ENCODE measurements at places on chromosomes 6 and 20. TPM values are rescaled to one million over a fixed set of nuclear protein-coding genes. Genes with fewer than 3 reads are reported as not detected.

The PRR18 gene
- not detected for total RNA-seq

The SLC17A9 gene
- 7.8 TPM for total RNA-seq

The OPN5 gene
- not detected for total RNA-seq

The CASS4 gene
- total RNA-seq = 13.7 TPM

The LY6G6C gene
- total RNA-seq = not detected

The IMPG1 gene
- not detected for total RNA-seq

The TMC2 gene
- total RNA-seq = not detected

DNA sequence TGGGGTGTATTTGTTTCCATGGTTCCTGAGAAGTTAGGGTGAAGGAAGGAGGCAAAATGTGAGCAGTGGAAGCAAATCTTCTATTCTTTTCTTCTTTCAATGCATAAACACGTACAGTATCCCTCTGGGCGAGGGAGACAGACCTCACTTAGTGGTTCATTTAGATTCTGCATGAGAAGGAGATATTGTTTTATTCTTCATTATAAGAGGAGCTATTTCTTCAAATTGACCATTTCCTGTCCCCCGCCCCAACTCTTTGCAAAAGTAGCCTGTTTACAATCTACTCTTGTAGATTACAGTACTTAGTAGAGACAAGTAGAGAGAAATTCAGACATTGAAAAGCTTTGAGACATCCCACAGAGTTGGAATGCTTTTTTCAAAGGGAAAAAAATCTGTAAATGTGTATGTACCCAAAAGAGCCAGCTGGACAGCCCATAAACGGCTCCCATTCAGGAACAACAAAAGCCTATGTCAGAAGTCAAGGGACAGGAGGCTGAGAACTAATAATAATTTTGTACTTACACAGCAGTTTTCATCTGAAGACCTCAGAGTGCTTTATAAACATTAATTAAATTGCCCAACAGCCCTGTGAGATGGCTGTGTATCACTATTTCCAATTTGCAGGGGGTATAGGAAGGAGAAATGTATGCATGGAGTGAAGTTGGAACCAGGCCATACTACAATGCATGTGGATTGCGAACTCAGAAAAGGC, 23.9 kb downstream of the CD83 start:
- H3K4me3 ChIP-seq = no peak overlapping the region
- H3K27ac ChIP-seq = no peak overlapping the region

DNA sequence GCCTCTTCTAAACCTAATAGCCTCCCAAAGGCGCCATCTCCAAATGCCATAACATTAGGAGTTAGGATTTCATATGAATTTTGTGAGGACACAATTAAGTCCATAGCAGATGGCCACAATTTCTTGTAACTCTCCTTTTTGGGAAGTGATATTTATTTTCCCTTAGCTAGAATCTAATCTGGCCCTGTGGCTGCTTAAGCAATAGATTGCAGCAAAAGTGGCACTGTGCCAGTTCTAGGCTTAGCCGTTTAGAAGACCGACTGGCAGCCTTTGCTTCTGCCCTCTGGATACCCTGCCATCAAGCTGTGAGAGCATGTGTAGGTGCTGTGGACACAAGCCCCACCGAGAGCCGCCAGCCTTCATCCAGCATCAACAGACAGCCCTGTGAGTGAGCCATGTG, 15.9 kb upstream of the ADGB start:
- no peaks in the 10 kb centered on the region for H3K27me3 ChIP-seq
- DNase-seq = no peak
- no peaks in the 10 kb centered on the region for H3K4me1 ChIP-seq
- H3K4me3 ChIP-seq = no peak overlapping the region

GRCh38 chr20:17896771-17897369, 71.7 kb downstream of the SNX5 start:
- peaks cover 4% of the 10 kb centered on the region for H3K4me1 ChIP-seq
- no peak for DNase-seq
- no peak overlapping the region for H3K27ac ChIP-seq
- no peaks in the 10 kb centered on the region for H3K36me3 ChIP-seq
- H3K27me3 ChIP-seq = no peaks in the 10 kb centered on the region

- no peak for DNase-seq
- H3K4me3 ChIP-seq = no peak overlapping the region
- no peaks in the 10 kb centered on the region for H3K27me3 ChIP-seq
Observed at GRCh38 chr6:87213364-87213763, 58.0 kb downstream of the ZNF292 start.

DNA sequence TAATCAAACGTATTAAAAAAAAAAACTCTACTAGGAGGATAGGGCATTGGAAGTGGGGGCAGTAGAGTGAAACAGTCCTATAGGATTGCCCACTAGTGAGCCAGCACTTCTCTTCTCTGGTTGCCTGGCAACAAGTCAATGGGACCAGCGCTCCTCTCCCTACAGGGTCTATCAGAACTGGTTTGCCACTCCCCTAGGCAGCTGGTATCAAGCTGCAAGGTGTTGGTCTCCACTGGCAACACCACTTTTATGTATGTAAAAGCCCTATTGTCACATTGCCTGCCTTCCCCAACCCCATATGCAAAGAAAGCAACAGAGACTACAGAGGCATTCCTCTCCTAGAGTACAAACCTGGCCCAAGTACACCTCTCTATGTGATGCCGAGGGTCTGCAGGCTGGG, 166.9 kb upstream of the MCHR2 start:
- no peaks in the 10 kb centered on the region for H3K27me3 ChIP-seq
- H3K4me3 ChIP-seq = no peak overlapping the region
- no peaks in the 10 kb centered on the region for H3K4me1 ChIP-seq
- no peak for DNase-seq
- no peak overlapping the region for H3K27ac ChIP-seq

DNA sequence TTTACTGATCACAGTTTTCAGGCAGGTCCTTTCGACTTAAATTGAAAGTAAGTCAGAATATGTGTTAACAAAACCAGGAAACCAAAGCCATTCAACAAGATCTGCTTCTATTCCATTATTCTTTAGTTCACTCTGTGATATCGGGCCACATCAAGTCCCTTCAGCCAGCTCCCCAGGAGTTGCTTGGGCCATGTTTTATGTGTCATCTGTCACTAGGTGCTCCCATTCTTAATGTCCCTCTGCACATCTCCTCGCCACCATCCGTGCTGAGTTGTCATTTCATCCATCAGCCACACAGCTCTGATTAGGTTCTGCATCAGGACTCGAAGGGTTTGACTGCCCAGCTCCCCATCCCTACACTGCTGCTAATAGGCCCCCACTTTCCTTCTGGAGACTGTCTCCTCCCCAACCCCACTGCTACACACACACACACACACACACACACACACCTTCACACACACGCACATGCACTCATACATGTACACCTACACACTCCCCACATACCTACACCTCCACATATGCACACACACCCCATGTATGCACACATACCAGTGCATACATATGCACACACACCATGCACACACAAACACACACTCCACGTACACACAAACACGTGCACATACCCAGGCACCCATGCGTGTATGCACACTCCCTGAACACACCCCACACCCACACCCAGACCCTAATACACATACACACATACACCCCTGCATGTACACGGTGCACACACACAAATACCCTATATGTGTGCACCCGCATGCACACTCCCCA, 143.3 kb upstream of the GMDS start:
- no peaks in the 10 kb centered on the region for H3K4me1 ChIP-seq
- DNase-seq = no peak
- H3K36me3 ChIP-seq = no peaks in the 10 kb centered on the region
- H3K4me3 ChIP-seq = no peak overlapping the region
- no peaks in the 10 kb centered on the region for H3K27me3 ChIP-seq
- H3K27ac ChIP-seq = no peak overlapping the region

GRCh38 chr6:164398647-164399046, 910.8 kb downstream of the C6orf118 start:
- no peak overlapping the region for H3K27ac ChIP-seq
- H3K36me3 ChIP-seq = no peaks in the 10 kb centered on the region
- DNase-seq = no peak
- H3K4me1 ChIP-seq = no peaks in the 10 kb centered on the region
- no peaks in the 10 kb centered on the region for H3K27me3 ChIP-seq
- H3K4me3 ChIP-seq = no peak overlapping the region

DNA sequence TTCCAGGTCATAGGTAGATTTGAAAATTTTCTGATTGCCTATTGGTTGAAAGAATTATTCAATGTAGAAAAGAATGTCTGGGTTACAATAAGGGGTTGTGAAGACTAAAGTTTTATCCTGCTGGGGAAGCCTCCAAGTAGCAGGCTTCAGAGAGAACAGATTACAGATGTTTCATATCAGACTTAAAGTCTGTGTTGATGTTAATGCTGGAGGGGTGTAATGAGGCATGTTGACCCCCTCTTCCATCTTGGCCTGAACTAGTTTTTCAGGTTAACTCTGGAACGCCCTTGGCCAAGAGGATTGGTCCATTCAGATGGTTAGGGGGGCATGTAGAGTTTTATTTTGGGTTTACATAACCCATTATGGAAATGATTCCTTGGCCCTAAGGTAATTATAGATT, 356.2 kb downstream of the UTRN start:
- no peaks in the 10 kb centered on the region for H3K4me1 ChIP-seq
- H3K4me3 ChIP-seq = no peak overlapping the region
- no peaks in the 10 kb centered on the region for H3K27me3 ChIP-seq
- H3K27ac ChIP-seq = no peak overlapping the region
- no peak for DNase-seq

DNA sequence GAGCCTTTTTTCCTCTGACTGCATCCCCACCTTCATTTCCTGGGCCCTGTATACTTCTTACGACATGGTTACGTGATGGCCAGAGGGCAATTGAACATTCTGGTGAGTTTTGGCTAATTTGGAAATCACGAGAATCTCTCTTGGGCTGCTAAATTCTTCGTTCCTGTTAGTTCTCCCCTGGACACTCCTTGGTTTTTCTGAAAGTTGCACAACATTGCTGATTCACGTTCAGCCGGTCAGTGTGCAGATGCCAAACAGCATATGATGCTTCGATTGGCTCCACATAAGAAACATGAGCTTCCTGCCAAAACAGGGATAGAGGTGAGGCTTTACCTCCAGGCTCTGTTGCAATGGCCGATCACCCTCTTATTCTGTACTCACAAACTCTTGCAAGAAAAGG, 119.4 kb upstream of the LY86 start:
- H3K4me1 ChIP-seq = no peaks in the 10 kb centered on the region
- H3K27me3 ChIP-seq = peaks cover 3% of the 10 kb centered on the region
- no peak overlapping the region for H3K27ac ChIP-seq
- no peaks in the 10 kb centered on the region for H3K36me3 ChIP-seq
- DNase-seq = no peak
- no peak overlapping the region for H3K4me3 ChIP-seq

DNA sequence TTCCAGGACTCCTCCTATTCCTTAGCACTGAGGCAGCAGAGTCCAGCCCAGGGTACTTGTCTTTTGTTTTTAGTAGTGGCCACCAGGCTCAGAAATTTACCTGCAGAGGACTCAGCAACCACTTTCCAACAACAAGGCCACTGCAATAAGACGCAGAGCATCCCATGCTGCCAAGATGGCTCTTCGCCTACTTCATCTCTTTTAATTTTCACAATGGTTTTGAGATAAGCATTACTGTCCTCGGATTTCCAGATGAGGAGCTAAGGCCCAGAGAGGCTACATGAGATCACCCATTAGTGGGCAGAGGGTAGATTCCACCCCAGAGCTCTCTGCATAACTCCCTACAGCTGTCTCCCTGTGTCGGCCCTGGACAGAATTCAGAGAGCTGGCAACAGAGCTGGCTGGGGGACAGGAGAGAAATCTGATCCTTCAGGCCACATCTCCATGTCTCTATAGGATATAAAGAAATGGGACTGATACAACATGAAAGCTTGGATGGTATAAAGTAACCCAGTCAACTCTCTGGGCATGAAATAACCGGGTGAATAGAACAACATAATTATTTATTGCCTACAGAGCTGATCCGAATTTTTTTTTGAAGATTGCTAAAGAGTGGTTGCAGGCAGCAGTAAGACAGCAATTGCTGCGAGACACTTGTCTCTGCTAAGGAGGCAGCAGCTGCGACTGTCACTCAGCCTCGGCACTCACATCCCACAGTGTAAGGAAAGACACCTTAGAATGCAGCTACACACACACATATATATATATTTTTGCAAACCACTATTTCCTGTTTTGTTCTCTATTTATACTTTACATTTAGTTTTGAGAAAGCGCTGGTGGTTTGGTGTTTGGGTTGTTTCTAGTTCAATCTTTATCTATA, 37.2 kb downstream of the SCML4 start:
- H3K27ac ChIP-seq = peak overlapping the region; percentile 72
- H3K4me3 ChIP-seq = peak overlapping the region; percentile 15
- H3K4me1 ChIP-seq = peaks cover 69% of the 10 kb centered on the region
- H3K36me3 ChIP-seq = no peaks in the 10 kb centered on the region

Data from T-cell (primary cell).